ENCODE measurements at places on chromosomes 5 and 9. TPM values are rescaled to one million over a fixed set of nuclear protein-coding genes. Genes with fewer than 3 reads are reported as not detected.
A peak's percentile ranks its signal among the peaks of the same experiment; 100 is the strongest.

GRCh38 chr5:148734518-148734917, 80.2 kb upstream of the HTR4 start:
- no peak for DNase-seq
- no peaks in the 10 kb centered on the region for H3K36me3 ChIP-seq
- no peak overlapping the region for H3K27ac ChIP-seq
- no peaks in the 10 kb centered on the region for H3K27me3 ChIP-seq

Gene KIAA0825
- total RNA-seq, result 6.2 TPM

- H3K4me3 ChIP-seq, result no peak overlapping the region
- no peaks in the 10 kb centered on the region for H3K27me3 ChIP-seq
- H3K4me1 ChIP-seq, result no peaks in the 10 kb centered on the region
- DNase-seq, result no peak
Observed at GRCh38 chr9:87479801-87480201, 17.9 kb upstream of the DAPK1 start.

GRCh38 chr5:82816926-82817325, 260.3 kb downstream of the TMEM167A start:
- H3K4me3 ChIP-seq, result no peak overlapping the region
- H3K27ac ChIP-seq, result no peak overlapping the region
- peaks cover 3% of the 10 kb centered on the region for H3K4me1 ChIP-seq
- no peaks in the 10 kb centered on the region for H3K36me3 ChIP-seq

GRCh38 chr9:81690251-81690851, 1.0 kb upstream of the TLE1 start:
- peaks cover 9% of the 10 kb centered on the region for H3K4me1 ChIP-seq
- DNase-seq, result peak; percentile 68
- peak overlapping the region; percentile 20 for H3K4me3 ChIP-seq

GRCh38 chr9:93671020-93671338, 94.6 kb downstream of the PHF2 start:
- no peak overlapping the region for H3K27ac ChIP-seq
- no peaks in the 10 kb centered on the region for H3K4me1 ChIP-seq
- peaks cover 17% of the 10 kb centered on the region for H3K36me3 ChIP-seq
- no peaks in the 10 kb centered on the region for H3K27me3 ChIP-seq
- no peak for DNase-seq
- no peak overlapping the region for H3K4me3 ChIP-seq

Gene ABLIM3
- 54.2 TPM for total RNA-seq

GRCh38 chr5:104998169-104998568, 1435.6 kb upstream of the NUDT12 start:
- no peaks in the 10 kb centered on the region for H3K36me3 ChIP-seq
- H3K27ac ChIP-seq, result no peak overlapping the region
- H3K27me3 ChIP-seq, result no peaks in the 10 kb centered on the region
- no peak overlapping the region for H3K4me3 ChIP-seq

DNA sequence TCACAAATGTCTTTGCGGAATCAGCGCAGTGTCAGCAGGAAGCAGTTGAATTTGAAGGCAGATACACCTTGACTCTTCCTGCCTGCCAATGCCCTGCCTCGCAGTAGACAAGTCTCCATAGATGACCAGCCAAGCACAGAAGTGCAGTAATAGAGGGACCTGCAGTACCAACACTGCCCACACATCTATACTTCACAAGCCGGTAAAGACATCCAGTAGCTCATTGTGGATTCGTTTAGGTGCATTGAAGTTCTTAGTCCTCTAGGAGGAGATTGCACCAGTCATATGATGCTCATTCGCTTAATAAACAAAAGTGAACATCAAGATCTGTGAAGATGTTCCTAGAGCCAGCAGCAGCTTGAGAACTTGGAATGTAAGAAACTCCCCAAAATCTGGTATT, 7.1 kb upstream of the IFNA2 start:
- no peaks in the 10 kb centered on the region for H3K4me1 ChIP-seq
- H3K27ac ChIP-seq, result no peak overlapping the region
- H3K4me3 ChIP-seq, result no peak overlapping the region
- no peak for DNase-seq
- peaks cover 47% of the 10 kb centered on the region for H3K27me3 ChIP-seq

GRCh38 chr5:5953584-5954274, 424.6 kb downstream of the MED10 start:
- no peaks in the 10 kb centered on the region for H3K27me3 ChIP-seq
- H3K4me1 ChIP-seq, result no peaks in the 10 kb centered on the region
- no peak overlapping the region for H3K27ac ChIP-seq
- no peak overlapping the region for H3K4me3 ChIP-seq

- no peak for DNase-seq
- no peaks in the 10 kb centered on the region for H3K36me3 ChIP-seq
- no peaks in the 10 kb centered on the region for H3K27me3 ChIP-seq
Observed at GRCh38 chr5:73823508-73823925, 197.5 kb downstream of the ARHGEF28 start.

DNA sequence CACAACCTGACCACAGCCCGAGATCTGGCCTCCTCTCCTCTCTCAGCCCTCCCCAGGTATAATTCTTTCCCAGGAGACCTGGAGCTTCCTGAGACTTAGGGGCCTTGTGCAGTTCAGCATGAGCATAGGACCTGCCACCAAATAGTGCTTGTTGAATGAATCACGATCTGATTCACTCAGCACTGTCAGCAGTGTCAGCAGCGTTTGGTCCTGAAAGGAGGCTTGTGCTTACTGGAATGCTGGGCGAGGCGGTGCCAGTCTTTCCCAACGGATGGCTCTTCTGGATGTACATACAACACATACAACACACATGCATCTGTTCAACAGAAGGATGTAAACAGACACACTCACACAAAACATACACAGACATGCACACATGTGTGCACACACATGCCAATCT, 173.3 kb downstream of the COL23A1 start:
- H3K27me3 ChIP-seq, result no peaks in the 10 kb centered on the region
- no peak overlapping the region for H3K27ac ChIP-seq
- DNase-seq, result peak; percentile 9
- no peak overlapping the region for H3K4me3 ChIP-seq
- no peaks in the 10 kb centered on the region for H3K36me3 ChIP-seq

Gene C5orf52
- not detected for total RNA-seq

Gene ANKRD18B
- total RNA-seq, result 2.2 TPM

GRCh38 chr9:104073770-104074133, 20.4 kb upstream of the SMC2 start:
- peaks cover 8% of the 10 kb centered on the region for H3K4me1 ChIP-seq
- DNase-seq, result no peak
- no peaks in the 10 kb centered on the region for H3K36me3 ChIP-seq
- no peak overlapping the region for H3K4me3 ChIP-seq
- peak overlapping the region; percentile 27 for H3K27ac ChIP-seq

DNA sequence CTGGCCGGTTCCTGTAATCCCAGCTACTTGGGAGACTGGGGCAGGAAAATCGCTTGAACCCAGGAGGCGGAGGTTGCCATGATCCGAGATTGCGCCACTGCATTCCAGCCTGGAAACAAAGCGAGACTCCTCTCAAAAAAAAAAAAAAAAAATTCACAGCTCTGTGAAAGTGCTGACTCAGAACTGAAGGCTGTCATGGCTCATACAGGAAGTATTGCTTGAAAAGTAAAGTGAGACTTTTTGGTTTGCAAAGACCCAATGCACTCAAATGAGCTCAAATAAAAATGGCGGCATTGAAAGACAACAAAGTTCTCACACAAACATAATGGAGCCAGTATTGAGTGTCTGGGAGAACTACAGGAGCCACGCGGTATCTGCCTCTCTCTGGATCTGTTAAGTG, 202.1 kb downstream of the FBXL7 start:
- H3K27ac ChIP-seq, result no peak overlapping the region
- H3K27me3 ChIP-seq, result no peaks in the 10 kb centered on the region
- no peak for DNase-seq
- H3K4me3 ChIP-seq, result no peak overlapping the region

Gene FOXI1
- total RNA-seq, result not detected

- no peaks in the 10 kb centered on the region for H3K27me3 ChIP-seq
- DNase-seq, result no peak
- no peaks in the 10 kb centered on the region for H3K36me3 ChIP-seq
- H3K4me1 ChIP-seq, result no peaks in the 10 kb centered on the region
- no peak overlapping the region for H3K4me3 ChIP-seq
- no peak overlapping the region for H3K27ac ChIP-seq
Observed at GRCh38 chr5:167530548-167530947, 760.9 kb upstream of the WWC1 start.

Gene CCDC171
- 3.8 TPM for total RNA-seq

DNA sequence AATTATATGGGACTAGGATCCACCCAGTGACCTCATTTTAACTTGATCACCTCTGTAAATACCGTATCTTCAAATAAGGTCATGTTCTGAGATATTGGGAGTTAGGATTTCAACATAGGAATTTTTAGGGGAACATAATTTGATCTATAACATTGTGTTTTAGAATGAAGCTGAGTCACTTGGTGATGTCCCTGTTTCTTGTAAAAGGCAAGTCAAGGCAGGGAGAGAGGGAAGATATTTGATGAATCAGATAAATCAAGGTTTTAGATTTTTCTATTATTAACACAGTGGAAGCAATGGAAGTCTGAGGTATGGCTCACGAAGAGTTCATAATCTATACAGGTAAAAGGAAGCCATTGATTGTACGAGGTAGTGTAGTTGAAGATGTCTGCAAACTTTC, 11.8 kb upstream of the GPR151 start:
- no peak for DNase-seq
- H3K4me1 ChIP-seq, result no peaks in the 10 kb centered on the region
- H3K4me3 ChIP-seq, result no peak overlapping the region
- H3K27ac ChIP-seq, result no peak overlapping the region
- H3K27me3 ChIP-seq, result no peaks in the 10 kb centered on the region
- H3K36me3 ChIP-seq, result no peaks in the 10 kb centered on the region

- H3K4me1 ChIP-seq, result no peaks in the 10 kb centered on the region
- peak; percentile 93 for DNase-seq
- H3K36me3 ChIP-seq, result no peaks in the 10 kb centered on the region
- no peak overlapping the region for H3K4me3 ChIP-seq
- H3K27ac ChIP-seq, result no peak overlapping the region
- no peaks in the 10 kb centered on the region for H3K27me3 ChIP-seq
Observed at GRCh38 chr5:57736716-57737115, 254.1 kb upstream of the ACTBL2 start.

Gene RBM27
- 11.6 TPM for total RNA-seq

Gene CER1
- not detected for total RNA-seq

Gene HNRNPK
- 719 TPM for total RNA-seq

DNA sequence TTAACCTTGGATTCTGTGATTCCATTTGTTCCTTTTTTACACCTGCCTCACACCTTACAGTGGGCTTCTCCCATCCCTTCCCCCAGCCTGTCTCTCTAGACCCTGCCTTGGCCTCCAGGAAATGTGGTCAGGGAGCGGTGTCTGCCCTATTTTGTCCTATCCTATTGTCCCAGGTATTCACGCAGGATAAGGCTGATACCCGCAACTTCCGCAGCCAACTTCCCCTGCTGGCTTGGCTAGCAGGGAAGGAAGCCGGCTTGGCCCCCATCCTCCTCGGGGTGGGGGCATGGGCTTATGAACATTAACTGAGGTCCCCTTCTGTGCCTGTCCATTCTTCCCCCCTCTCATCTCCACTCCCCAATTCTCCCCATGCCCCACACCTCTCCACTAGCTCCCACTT, 3.5 kb downstream of the CSF1R start:
- no peaks in the 10 kb centered on the region for H3K36me3 ChIP-seq
- H3K4me1 ChIP-seq, result peaks cover 4% of the 10 kb centered on the region
- no peak overlapping the region for H3K27ac ChIP-seq

DNA sequence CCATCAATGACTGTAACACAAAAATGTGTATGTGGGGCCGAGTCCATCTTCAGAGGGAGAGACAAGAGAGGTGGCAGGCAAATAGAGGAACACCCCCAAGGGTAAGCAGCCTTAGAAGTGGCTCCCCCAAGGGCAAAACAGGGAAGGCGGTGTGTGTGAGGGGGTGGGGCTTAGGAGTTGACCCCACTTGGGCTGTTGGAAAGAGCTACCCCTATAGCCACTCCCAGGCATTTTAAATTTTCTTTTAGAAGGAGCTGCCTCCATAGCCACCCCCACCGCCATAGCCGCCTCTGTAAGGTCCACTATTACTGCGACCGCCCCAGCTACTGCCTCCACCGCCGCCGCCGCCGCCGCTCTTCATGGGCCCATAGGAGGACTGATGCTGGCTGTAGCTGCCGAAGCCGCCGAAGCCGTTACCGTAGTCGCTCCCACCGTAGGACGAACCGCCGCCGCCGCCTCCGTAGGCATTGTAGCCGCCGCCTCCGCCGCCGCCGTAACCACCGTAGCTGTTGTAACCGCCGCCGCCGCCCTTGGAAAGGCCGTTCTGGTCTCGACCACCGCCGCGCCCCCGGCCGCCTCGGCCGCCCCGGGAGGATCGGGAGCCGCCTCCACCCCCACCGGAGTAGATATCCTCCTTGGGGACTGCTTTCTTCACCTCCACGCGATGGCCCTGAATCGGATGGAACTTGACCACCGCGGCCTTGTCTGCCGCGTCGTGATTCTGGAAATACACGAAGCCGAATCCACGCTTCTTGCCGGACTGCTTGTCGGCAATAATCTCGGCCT, 1.1 kb downstream of the HNRNPA0 start:
- peak; percentile 36 for DNase-seq
- peak overlapping the region; percentile 96 for H3K27ac ChIP-seq
- H3K4me1 ChIP-seq, result no peaks in the 10 kb centered on the region
- peaks cover 2% of the 10 kb centered on the region for H3K36me3 ChIP-seq
- H3K27me3 ChIP-seq, result no peaks in the 10 kb centered on the region
- peak overlapping the region; percentile 91 for H3K4me3 ChIP-seq

DNA sequence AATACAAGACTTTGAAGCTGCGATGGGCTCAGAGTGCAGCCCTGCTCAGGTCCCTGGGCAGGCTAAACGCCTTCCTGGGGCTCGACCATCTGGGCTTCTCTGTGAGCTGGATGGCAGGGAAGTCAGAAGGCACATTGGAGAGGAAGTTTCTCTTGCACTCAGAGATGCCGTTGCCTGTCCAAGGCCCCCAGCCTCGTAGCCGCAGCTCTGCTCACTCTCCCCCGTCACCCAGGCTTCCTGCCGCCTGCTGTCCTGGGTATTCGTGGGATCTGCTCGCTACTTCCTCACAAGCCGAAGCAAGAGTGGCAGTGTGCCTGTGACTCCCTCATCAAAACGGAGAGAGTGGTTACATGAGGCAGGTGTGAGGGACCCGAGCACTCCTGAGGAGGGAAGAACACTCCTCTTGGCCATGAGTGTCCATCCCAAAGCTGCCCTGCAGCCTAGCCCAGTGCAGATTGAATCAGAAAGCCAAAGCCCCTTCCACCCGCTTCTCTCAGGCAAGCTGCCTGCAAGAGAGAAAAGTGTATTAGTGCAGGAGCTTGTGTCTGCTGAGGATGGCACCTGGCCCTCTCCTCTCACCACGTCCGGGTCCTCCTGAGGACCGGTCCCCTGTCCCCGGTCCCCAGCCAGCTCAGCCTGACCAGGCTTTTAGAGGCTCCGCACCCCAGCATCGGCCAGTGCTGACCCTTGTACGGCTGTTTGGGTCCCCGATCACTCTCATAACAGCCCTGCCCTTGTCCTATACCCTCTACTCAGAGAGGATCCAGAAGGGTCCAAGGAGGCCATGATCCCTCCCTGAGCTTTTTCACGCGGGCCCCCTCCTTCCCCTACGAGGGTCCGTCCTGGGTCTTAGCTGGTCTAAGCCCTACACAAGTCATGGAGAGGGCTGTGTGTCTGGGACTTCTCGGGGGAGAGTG, 7.3 kb downstream of the FCN2 start:
- H3K27ac ChIP-seq, result no peak overlapping the region
- H3K4me1 ChIP-seq, result no peaks in the 10 kb centered on the region
- no peaks in the 10 kb centered on the region for H3K27me3 ChIP-seq
- H3K36me3 ChIP-seq, result no peaks in the 10 kb centered on the region
- DNase-seq, result no peak

Gene PRDM9
- not detected for total RNA-seq
